ENCODE measurements at places on chromosomes 7 and 10.

- DNase-seq = no peak
Observed at GRCh38 chr10:117075064-117075463, 63.0 kb downstream of the VAX1 start.

DNA sequence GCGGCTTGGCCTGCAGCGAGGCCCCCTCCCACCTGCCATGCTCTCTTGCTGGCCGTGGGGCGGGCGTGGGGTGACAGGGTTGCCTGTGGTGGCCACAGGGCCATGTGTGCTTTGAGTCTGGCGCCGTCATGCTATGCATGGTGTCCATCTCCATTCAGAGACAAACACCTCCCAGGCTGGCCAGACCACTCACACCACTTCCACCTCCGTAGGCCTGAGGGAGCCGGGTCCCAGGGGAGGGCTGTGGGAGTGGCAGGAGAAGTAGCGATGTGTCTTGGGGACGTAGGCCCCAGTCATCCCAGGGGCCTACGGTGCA, 65.5 kb downstream of the DNAJB6 start:
- DNase-seq = no peak

DNA sequence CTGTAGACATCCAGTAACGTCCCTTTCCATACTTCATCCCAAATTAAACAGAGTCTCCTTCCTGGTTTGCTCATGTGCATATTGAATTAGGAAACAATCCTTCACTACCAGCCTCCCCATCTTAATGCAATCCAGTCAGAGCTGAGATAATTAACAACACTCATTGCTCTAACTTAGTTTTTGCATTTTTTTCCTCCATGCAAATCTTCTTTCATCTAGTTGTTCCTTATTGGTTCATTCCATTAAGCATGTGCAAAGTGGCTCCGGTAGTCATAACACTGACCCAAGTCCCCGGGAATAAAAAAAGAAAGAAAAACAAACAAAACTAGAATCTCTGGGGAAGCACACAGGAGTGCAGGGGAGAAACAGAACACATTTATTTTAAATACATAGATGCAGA, 1176.1 kb downstream of the GATA3 start:
- no peak for DNase-seq

- no peak for DNase-seq
Observed at GRCh38 chr7:51455948-51456347, 139.3 kb upstream of the COBL start.

DNA sequence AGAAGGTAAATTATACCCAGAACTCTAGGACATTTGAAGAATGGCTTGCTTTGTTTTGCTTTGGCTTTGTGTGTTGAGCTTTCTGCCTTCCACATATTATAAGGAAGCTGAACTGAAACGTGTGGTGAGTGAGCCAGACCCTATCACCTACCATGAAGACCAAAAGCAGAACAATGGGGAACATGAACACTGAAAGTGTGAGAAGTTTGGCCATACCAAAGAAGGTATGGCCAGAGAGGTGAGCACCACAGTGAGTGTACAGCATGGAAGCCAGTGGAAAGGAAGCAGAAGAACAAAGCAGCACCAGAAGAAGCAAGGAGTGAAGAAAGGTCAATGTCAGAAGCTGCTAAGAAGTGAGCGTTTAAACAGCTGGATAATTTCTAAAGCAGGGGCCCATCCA, 59.7 kb upstream of the CCDC71L start:
- no peak for DNase-seq

GRCh38 chr7:157432541-157432956, 95.7 kb downstream of the DNAJB6 start:
- DNase-seq = no peak

GRCh38 chr10:77139252-77140160, 498.1 kb downstream of the KCNMA1 start:
- no peak for DNase-seq

GRCh38 chr7:157685430-157686284, 348.9 kb downstream of the DNAJB6 start:
- DNase-seq = no peak

GRCh38 chr7:16318989-16319915, 102.1 kb downstream of the CRPPA start:
- DNase-seq = no peak

DNA sequence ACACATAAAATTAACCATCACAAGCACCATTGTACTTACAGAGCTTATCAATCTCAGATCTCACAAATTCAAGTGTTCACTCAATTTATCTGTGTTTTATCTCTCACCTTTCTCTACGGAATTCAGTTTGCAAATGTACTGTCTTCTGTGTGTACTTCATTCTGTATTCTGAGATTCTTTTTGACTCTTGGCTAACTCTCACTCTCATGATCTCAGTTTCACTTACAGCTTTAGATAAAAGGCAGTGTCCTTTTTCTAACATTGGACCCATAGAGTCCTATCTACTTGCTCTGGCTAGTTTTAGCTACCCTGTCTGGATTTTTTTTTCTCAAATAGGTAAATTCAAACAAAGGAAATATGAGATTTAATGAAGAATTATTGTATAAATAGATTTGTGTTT, 176.0 kb downstream of the CCDC7 start:
- no peak for DNase-seq

- no peak for DNase-seq
Observed at GRCh38 chr7:92699966-92700514, 109.8 kb upstream of the FAM133B start.

DNA sequence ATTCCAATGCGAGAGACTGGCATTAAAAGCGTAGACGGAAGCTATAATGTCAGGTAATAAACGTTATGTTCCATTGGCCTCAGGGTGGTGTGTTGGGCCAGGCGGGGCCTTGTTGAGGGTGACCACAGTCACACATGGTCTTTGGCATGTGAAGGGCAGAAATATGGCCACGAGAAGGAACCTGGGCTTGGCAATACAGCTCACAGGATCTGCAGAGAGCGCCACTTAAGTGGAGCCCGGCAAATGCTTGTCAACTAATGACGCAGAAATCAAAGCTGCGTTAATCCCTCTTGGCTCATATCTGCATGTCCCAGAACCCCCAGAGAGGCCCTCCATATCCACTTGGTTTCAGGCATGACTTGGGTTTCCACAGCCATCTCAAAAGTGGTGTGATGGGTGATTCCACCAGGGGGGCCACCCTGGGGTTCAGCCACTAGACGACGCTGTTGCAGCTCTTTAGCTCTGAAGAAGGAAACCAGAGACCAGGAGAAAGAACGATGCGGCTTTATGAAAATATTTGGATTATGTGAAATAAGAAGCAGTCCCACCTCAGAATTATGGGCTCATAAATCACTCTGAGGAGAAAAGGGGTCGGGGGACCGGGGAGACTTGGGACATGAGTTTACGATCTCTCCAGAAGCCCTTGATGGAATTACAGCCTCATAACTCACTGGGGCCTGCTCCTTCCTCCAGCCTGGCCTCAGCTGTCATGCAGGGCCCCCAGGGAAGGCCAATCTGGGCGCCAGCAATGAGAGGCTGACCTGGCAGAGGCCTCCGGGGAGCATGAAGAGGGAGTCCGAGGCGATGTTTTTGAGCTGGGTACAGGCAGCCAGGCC, 462.5 kb downstream of the PLXNA4 start:
- no peak for DNase-seq

GRCh38 chr10:51718804-51719291, 19.5 kb upstream of the CSTF2T start:
- no peak for DNase-seq

DNA sequence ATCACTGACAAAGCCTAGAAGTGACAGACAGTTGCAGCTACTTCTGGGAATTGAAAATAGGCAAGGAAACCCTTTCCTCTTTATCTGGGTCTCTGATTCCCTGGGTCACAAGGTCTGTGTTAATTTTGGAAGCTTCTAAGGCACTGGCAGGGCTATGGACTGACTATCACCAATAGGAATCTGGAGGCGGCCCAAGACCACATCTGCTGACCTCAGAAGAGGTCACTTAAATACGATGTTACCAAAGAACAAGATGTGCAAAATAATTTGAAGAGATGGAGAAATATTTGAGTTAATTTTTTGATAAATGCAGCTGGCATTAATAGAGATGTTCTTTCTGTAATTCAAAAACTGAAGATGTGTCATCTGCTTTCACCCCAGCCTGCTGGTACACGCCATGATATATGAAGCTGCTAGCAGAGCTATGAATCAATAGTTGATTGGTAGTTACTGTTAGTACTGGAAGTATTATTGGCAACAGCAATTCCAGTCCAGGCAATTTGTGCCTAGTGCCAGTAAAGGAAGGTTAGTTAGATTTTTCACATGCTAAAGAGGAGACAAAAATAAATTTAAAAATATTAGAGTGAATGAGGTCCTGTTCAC, 5.5 kb upstream of the STEAP4 start:
- no peak for DNase-seq

- DNase-seq = no peak
Observed at GRCh38 chr7:102178410-102178809, 108.3 kb upstream of the SH2B2 start.
